ENCODE measurements at places on chromosomes 13 and 19. TPM values are rescaled to one million over a fixed set of nuclear protein-coding genes. Genes with fewer than 3 reads are reported as not detected.

DNA sequence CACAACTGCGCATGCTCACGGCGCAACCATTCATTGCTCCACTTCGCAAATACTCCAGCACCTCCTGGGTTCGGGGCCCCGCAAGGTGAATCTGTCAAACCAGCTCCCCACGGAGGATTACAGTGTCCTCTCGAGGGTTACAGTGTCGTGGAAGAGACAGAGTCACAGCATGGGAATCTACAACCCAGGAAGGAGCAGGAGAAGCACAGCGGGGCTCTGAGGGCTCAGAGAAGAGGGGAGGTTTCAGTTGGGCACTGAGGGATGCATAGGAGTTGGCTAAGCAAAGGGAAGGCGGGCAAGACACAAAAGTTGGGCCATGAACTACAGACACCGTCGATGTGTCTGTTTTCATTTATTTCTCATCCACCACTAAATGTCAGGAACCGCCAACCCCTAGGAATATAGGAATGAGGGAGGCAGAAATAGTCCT, 1.0 kb upstream of the GTF2F1 start:
- DNase-seq, result no peak

DNA sequence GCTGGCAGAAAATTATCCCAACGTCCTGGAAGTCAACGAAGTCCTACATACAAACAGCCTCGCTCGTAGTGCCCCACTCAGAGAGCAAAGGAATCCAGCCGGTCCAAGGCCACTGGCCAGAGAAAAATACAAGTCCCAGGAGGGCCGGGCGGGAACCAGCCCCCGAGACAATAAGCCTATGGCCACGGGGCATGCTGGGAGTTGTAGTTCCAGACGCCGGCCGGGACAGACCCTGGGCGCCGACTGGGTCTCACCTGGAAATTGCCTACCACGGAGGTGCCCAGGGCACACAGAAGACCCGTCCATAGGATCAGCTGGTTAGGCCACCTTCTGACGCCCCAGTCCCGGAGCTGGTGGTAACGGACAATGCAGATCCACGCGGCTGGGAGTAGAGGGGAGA, 5.4 kb downstream of the TMEM150B start:
- no peak for DNase-seq

GRCh38 chr19:19076476-19076875, 12.7 kb downstream of the SLC25A42 start:
- no peak for DNase-seq

GRCh38 chr13:23599083-23599925, 29.1 kb downstream of the TNFRSF19 start:
- no peak for DNase-seq

- no peak for DNase-seq
Measured at GRCh38 chr13:50682002-50682401, 161.5 kb downstream of the DLEU7 start.

- no peak for DNase-seq
Measured at GRCh38 chr13:66665991-66666390, 564.1 kb downstream of the PCDH9 start.

DNA sequence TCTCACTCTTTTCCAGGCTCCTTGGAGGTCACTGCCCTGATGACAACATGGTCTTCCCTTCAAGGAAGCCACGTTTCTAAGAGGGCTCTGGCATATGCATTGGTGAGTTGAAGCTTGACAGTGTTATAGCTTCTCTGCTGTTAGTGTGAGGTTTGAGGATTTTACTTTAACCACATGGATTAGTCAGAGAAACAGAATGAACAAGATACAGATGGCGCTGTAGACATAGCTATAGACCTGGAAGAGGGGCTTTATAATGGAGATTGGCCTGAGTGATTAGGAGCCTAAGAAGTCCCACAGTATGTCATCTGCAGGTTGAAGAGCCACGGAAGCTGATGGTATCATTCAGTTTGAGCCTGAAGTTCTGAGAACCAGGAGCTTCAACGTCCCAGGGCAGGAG, 18.4 kb upstream of the URI1 start:
- no peak for DNase-seq

DNA sequence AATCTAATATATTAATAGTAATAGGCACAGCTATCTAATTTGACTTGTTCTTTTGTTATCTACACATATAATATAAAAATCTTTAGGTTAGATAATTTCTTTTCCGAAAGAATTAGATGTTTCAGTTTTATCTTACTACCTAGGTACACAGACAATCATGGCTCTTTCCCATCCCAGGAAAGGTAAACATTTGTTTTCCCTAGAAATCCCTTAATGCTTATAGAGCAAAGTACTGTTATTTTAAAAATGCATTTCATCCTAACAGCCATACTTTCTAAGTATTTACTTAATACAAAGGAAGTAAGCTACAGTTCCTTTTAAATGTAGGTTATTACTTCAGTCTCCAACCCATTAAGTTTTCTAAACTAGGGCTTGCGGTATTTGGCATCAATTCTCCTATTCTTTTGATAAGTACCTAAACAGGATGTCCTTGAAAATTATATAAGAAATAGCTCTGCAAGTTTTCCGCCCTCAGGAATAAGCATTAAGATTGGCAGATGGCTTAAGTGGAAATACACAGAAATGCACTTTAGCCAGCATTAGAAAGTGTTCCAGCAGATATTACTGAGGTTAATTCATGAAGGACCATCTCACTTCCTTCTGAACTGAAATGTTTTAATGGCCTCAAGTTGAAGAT, 616.2 kb upstream of the SPRY2 start:
- DNase-seq, result no peak

DNA sequence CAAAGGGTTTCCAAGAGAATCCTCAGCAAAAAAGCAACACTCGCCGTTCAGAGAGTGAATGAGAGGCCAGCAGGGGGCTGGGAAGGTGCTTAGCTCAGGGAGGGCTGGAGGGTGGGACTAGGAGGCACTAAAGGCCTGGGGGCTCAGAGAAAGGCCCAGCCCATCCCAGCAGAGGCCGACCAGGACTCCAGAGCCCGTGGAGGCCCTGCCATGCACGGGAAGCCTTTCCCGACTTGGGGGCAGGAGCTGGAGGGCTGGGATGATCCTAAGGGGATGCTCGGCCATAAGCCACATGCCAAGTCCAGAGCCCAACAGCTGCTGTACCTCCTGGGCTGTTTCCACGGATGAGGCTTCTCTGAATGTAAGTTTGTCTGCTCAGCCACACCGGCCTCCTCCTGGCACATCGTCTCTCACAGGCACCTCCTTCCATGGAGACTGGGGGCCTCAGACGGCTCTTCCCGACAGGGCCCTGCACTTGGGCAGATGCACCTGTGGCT, 19.5 kb downstream of the RASA3 start:
- DNase-seq, result no peak

GRCh38 chr13:74206061-74206561, 71.9 kb upstream of the KLF12 start:
- DNase-seq, result no peak

DNA sequence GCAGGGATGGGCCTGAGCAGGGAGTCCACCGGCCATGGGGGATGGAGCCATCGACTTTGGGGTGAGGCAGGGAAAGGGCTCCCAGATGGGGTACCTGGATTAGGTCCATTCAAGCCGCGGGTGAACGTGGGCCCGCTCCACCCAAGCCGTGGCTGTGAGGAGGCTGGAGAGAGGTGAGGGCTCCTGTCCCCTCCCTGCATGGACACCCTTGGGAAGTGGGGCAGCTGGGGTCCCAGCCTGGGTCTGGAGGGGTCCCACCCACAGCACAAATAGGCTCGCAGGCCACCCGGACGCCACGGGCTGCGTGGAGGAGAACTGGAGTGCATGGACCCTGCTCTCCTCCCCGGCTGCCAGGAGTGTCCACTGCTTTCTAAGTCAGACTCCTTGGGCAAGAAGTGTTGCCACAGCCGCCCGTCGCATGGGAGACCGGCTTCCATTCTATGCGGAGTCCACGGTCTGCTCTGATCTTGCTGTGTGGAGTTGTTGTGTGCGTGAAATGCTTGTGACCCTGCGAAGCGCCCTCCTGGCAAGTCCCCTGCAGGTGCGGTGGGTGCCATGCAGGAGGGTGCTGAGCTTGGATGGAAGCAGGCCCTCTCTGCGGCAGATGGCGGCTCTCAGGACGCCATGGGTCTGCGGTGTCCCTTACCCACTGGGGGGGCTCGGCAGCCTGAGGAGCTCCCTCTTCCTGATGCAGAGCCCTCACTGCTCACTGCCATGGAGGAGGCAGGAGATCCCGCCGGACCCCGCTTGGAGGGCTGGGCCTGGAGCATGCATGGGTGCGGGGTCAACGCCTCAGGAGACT, 2.0 kb downstream of the DAZAP1 start:
- DNase-seq, result no peak

- no peak for DNase-seq
Measured at GRCh38 chr13:48561466-48562235, 28.8 kb upstream of the RCBTB2 start.

DNA sequence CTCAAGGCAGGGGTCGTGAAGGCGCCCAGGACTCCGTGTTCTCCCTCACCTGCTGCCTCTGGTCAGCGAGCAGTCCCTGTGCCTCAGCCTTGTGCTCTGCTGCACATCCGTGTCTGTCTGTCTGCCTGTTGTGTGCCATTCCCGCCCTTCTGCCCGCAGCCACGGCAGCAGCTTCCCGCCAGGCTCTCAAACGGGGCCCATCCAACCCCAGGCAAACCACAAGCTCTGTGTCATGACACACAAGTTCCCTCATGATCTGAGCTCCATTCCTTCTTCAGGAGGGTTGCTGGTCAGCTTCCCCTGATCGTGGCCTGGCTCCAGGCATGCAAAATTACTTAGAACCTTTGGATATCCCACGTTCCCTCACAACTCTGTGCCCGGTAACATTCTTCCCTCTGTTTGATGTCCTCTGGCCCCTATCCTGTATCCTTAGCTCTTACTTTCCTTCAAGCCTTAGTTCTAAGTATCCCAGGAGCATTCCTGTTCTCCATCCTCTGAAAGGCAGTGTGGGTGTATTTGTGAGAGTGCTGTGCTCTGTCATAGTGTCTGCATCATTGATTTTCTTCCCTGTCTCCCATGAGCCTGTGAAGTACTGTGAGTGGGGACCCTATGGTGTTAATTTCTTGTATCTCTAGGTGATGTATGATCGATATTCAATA, 3.2 kb downstream of the GPR183 start:
- DNase-seq, result no peak

GRCh38 chr13:36130552-36131221, 495 bp downstream of the DCLK1 start:
- no peak for DNase-seq

- no peak for DNase-seq
Measured at GRCh38 chr13:46679369-46680120, 117.4 kb downstream of the ESD start.

GRCh38 chr19:2081873-2082810, 14.0 kb downstream of the MOB3A start:
- no peak for DNase-seq

KCNN4 gene
- total RNA-seq, result 25.4 TPM

LSM14A gene
- 80.5 TPM for total RNA-seq

ZNF17 gene
- total RNA-seq, result 6.9 TPM

USHBP1 gene
- total RNA-seq, result 1.3 TPM

UBE2L5 gene
- total RNA-seq, result not detected

Data from colonic mucosa (tissue), 4 donors.